ENCODE measurements at places on chromosomes 2 and 18.

GRCh38 chr2:197813093-197813787 lies 8.8 kb downstream of the PLCL1 start:
- no peak for DNase-seq

- DNase-seq = no peak
These were observed 6.8 kb downstream of the PPP1CB start for GRCh38 chr2:28758459-28758858.

- no peak for DNase-seq
These were observed 64.3 kb upstream of the EPAS1 start for GRCh38 chr2:46232860-46233259.

DNA sequence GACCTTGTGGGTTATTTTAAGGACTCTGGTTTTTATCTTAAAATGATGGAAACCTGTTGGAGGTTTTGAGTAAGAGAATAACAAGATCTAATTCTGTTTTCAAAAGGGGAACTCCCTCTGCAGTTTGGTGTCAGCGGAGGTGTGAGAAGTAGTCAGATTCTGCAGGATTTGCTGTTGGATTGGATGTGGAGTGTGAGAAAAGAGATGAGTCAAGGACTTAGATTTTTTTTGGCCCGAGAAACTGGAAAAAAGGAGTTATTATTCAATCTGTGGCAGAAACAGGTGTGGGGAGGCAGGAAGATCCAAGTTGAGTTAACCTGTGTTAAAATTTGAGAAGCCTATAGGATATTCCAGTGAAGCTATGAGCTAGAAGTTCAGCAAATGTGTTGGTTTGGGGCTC lies 337.2 kb upstream of the FANCL start:
- DNase-seq = no peak

GRCh38 chr2:112841295-112842044 lies 4.9 kb upstream of the IL1B start:
- no peak for DNase-seq

- no peak for DNase-seq
These were observed 453.5 kb upstream of the SMIM21 start for GRCh38 chr18:75880925-75881504.

- no peak for DNase-seq
These were observed 17.2 kb downstream of the IFIH1 start for GRCh38 chr2:162301151-162301804.

DNA sequence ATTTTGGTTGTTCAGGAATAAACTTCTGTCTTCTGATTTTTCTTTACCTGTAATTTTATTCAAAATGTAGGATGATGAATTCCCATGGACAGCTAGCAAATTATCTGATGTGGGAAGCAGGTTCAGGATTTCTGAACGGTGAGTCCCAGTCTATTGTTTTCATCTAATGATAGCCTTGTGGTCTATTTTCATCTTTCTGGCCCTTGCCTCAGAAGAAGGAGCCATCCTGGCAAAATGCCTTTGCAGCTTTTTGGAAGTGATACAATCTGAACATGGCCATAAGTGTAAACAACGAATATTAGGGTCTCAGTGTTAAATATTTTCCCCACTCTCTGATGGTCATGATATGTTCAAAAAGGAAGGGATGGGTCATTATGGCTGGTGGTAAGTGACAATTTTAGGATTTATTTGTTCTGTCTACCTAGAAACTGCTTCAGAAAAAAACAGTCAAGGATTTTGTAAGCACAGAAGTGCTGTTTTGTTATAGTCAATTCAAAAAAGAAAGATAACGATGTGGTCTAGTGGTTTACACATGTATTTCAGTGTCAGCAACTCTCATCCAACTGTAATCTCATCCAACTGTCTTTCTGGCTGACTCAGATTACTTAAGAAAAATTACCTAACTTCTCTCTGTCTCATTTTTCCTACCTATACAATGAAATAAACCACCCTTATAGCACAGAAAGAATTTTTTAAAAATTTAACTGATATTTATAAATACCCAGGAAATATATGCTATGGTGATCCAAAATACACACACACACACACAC lies 272.6 kb upstream of the ERBB4 start:
- no peak for DNase-seq

- no peak for DNase-seq
These were observed 18.4 kb upstream of the KANSL1L start for GRCh38 chr2:210189452-210190138.

DNA sequence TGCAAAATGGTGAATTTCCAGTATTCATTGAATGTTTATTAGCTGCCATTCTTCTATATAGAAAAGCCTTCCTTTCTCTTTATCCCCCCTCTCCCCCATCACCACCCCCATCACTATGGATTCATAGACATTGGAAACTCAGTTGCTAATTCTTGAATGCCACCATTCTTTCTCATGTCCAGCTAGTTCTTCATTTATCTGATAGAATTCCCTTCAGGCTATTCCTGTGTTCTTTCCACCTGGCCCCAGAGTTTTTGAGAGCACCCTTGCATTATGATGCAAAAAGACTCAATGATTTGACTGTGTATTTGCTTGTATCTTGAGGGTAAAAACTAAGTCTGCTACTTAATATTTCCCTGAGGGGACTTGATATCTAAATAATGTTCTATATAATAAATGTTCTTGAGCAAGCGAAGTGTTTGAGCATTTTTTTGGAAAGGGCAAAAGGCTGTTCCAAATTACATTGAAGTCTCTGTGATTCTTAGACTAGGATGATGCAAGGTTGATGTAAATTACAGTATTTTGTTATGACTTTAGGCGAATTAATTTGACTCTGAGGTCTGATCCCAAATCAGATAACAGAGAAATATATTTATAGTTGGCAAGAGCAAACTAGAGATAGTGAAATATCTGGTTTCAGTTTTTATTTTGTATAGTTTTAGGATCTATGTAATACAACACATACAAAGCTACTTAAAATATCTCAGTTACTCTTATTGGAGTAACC lies 18.8 kb upstream of the SOS1 start:
- no peak for DNase-seq

- DNase-seq = no peak
These were observed 31.7 kb downstream of the ACMSD start for GRCh38 chr2:134869946-134870736.

DNA sequence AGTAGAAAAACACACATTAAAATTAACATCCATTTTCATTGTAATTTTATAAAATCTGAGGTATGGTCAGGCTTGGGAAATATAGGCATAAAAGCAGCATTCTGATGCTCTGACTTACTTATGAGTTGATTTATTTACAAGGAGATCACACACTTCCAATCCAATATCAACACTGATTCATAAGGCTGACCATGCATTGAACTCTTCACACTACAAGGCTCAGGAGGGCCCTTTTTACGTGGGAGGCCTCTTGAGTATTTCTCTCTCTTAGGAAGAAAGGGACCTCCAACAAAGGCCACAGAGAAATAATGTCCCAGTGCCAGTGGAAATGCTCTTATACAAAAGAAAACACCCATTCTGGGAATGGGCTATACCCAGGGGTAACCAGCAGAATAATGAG lies 222.8 kb downstream of the NAPG start:
- no peak for DNase-seq

GRCh38 chr2:64987001-64987955 lies 1.9 kb upstream of the SLC1A4 start:
- no peak for DNase-seq

DNA sequence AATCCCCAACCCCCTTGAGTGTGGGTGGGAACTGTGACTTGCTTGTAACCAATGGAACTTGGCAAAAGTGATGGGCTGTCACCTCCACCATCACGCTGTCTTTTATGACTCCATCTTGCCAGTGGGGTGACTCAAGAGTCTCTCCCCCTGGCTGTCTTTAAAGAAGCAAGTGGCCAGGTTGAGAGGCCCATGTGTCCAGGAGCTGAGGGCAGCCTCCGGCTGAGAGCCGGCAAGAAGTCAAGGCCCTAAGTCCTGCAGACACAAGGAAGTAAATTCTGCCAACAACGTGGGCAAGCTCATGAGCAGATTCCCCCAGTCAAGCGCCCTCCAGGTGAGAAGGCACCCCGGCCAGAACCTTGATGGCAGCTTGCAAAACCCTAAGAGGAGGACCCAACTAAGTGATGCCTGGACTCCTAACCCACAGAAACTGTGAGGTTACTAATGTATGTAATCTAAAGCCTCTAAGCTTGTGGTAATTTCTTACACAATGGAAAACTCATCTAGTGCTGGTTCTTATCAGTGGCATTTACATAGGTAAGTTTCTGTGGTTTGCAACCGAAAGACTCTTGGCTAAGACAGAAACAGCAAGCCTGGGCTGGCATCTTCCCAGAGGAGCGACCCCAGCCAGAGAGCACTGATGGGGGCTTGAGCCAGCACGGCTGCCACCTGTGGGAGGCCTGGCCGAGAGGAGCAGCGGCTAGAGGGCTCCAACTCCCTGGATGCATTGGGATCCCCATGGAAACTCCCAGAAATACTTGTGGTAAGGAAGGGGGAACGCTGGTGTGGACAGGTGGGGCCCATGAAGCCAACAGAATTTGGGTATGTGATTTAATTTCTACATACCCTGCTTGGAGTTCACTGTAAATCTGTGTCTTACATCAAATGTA lies 49.3 kb downstream of the CIB4 start:
- peak; percentile 20 for DNase-seq

DNA sequence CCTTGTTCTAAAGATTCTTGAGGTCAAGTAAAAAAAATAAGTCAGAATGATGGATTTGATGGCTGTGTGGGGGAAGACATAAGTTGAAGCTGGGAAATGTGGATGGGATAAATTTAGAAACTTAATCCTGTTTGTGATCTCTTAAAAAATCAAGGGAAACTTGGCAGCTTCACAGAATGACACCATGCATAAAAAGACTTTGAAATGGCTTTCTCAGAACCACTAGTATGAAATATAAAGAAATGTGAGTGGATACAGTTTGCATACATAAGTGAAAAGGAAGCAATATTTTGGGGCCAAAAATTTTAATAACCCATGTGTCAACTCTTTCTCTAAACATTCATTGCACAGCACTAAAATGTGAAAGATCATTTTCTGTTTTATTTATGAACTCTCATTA lies 21.7 kb downstream of the CDH19 start:
- no peak for DNase-seq

DNA sequence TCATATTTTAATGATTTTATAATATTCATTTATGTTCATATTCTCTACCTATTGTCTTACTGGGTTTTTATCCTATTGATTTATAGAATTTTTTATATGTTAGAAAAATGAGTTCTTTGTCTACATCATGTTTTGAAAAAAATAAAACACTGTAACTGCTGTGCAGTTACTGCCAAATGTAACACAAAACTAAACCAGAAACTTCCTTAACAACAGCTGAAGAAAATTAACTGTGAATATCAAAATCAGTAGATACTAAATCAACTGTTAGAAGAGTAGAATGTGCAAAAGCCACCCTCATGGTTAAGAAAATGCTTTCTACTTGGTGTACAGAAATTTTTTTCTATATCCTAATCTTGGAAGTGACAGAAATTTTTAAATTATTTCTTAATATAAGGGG lies 69.5 kb downstream of the PTRHD1 start:
- no peak for DNase-seq

- peak; percentile 24 for DNase-seq
These were observed 12.8 kb downstream of the ARHGAP25 start for GRCh38 chr2:68747413-68747812.

GRCh38 chr2:41716497-41716896 lies 331.3 kb upstream of the PKDCC start:
- no peak for DNase-seq

DNA sequence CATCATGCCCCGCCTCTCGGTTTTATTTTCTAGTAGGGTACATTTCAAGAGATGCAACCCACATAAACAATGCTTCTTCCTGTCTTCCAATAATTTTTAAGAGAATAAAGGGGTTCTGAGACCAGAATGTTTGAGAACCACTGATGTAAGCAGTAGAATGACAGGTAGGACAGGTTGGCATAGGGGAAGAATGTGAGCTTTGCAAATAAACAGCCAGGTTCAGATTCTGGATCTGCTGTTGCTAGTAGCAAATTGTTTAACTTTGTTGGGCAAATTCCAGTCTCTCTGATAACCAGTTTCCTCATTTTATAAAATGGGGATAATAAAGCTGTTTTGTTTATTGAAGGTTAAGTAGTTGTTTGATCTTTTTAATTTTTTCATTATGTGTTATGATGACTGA lies 32.8 kb downstream of the SOCS6 start:
- no peak for DNase-seq

GRCh38 chr2:152497481-152498052 lies 162.6 kb downstream of the FMNL2 start:
- no peak for DNase-seq

DNA sequence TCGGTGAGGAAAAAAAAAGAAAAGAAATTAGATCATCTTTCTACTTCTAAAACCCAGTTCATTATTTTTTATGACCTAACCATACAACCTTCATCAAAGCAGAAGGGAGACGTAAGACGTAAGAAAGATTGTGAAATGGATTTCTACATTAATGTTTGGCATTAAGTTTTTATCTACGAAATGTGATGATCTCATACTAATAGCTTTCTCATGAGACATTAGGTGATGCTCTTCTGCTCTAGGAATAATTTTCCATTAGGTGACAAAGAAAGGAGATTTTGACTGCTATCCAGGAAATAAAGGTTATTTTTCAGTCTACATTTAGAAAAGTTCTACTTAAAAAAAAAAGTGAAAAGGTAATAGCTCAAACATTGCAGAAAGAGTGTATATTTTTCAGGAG lies 748.6 kb downstream of the ERBB4 start:
- DNase-seq = no peak

GRCh38 chr18:78699499-78699898 lies 280.1 kb upstream of the SALL3 start:
- DNase-seq = no peak
